Progenitor cell of endocrine pancreas (in vitro differentiated cells): ENCODE measurements at places on chromosomes 4 and X. TPM values are rescaled to one million over a fixed set of nuclear protein-coding genes. Genes with fewer than 3 reads are reported as not detected.

DNA sequence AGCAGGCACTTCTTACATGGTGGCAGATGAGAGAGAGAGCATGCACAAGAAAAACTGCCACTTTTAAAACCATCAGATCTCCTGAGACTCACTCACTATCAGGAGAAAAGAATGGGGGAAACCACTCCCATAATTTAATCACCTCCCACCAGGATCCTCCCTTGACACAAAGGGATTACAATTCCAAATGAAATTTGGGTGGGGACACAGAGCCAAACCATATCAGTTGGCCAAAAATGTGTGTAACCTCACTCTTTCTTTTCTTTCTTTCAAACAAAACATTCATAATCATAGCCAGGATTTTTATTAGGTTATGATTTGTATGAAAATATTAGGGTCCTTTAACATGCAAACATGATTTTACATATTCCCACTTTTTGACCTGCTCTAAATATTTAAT lies 222.1 kb downstream of the PCDH18 start:
- DNase-seq = no peak

DNA sequence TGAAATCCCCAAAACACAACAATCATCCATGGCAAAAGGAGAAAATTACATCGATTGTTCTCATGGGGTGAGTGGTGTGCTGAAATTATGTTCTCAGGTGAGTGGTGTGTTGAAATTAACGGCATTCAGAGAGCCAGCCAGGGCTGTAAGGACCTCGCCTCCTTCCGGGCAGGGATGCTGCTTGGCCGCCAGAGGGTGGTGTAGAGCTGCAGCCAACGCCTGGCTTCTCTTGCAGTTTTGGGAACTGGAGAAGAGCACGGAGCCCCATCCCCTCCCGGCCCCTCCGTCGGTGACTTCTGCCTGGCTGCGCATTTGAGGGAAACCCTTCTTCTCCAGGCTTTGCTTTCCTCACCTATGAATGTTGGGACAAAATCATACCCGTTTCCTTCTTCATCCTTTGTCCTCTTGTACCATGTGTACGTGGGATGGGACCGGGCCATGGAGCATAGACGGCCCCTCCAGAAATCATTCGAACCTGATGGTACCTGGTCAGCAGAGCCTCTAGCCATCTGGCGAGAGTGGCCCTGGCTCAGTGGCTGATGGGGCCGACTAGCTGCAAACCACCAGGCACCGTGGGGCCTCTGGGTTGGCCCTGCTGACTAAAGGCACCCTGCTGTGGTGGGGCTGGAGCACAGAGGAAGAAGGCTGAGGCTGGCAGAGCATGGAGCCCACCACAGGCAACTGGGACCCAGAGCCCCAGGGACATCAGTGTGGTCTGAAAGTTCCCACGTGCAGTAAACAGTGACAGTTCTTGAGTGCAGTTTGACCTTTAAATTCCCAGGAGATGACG lies 28.4 kb downstream of the TRMT44 start:
- H3K36me3 ChIP-seq = peaks cover 13% of the 10 kb centered on the region
- H3K27me3 ChIP-seq = no peaks in the 10 kb centered on the region
- H3K4me1 ChIP-seq = peaks cover 2% of the 10 kb centered on the region

DNA sequence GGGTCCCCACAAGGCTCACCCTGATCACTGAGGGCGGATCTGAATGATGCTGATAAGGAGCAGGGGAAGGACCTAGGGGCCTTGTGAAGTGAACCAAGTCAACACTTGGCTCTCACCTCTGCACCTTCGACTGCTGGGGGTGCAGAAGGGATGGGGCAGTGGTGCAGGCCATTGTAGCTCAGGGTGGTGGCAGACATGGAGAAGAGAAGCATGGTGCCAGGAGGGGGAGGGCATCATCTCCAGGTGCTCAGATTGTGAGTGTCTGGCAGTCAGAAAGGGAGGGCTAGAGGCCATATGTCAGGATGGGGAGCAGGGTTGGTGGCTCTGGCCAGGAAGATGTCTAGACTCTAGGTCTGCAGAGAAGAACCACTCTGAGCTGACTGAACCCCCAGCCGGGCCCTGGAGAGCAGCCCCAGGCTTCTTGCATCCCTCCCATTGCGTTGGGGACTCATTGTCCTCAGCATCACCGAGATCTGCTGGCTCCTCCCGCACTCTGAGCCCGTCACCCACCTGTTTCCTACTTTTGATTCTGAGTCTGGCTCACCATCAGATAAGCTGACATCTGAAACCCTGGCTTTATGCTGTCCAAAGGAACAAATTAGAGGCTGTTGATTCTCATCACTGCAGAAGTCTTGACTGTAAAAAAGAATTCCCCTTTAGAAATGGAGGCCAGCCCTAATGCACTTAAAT lies 3.8 kb downstream of the APLN start:
- no peak overlapping the region for H3K4me3 ChIP-seq
- no peaks in the 10 kb centered on the region for H3K36me3 ChIP-seq
- peaks cover 73% of the 10 kb centered on the region for H3K27me3 ChIP-seq

DNA sequence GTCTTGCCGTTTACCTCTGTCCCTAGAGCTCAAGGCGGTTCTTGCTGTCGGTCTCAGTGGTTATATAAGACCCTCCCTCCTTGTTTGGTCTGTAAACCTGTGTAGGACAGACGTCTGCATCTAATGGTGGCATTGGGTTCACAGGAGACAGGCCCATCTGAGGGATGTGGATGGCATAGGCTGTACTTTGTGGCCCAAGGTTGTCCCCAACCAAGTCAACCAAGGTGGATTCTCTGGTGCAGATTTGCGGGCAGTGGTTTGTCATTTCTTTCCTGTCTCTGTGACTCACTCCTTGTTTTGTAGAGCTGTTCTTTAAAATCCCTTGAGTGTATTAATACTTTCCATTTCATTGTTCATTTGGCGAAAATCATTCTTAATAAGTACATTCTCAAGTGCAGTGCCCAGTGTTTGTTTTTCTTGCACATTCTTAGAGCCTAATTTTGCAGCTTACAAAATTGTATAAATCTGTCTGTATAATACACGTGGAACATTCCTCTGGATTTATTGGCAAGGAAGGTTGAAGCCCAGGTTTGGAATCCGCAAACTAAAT lies 68.0 kb upstream of the TLR2 start:
- no peaks in the 10 kb centered on the region for H3K27me3 ChIP-seq
- H3K4me1 ChIP-seq = no peaks in the 10 kb centered on the region
- peaks cover 20% of the 10 kb centered on the region for H3K36me3 ChIP-seq
- H3K4me3 ChIP-seq = no peak overlapping the region
- DNase-seq = no peak
- H3K27ac ChIP-seq = no peak overlapping the region

DNA sequence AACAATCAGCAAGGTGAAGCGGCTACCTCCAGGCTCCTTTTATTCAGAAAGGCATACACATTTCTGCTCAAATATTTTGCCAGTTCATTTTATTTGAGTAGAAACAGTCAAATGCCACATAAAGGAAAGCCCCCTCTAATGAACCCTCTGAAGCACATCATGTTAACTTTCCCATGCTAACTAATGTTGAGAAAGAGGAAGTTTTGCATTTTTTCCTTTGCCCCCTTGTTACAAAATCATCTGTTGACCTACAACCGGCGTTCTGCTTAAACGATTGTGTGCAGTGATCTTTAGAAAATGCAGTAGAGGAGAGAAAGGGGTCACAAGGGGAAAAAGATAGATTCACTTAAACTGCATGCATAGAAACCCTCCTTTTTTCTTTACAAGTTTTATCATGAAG lies 25.2 kb upstream of the ATXN3L start:
- no peak overlapping the region for H3K4me3 ChIP-seq
- no peaks in the 10 kb centered on the region for H3K36me3 ChIP-seq
- DNase-seq = no peak
- no peak overlapping the region for H3K27ac ChIP-seq

KLB gene
- 0.36 and 0.43 TPM in 2 replicates for total RNA-seq

DNA sequence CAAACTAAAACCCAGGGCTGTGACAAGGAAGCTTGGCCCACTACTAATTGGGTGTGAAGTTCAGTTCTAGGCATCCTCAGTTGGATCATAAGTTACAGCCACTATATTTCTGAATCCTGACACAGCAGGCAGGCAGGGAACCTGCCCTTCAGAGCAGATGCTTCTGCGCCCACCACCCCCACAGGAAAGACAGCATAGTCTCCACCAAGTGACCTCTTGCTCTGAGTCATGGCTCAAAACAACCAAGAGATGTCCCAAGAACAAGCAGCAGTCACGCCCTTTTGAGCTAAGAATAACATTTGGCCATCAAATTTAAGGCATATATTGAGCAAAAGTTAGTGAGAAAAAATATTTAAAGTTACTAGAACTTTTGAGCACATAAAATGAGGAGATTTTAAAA lies 170.7 kb upstream of the SMARCAD1 start:
- no peak for DNase-seq
- no peaks in the 10 kb centered on the region for H3K27me3 ChIP-seq
- no peaks in the 10 kb centered on the region for H3K36me3 ChIP-seq
- H3K27ac ChIP-seq = no peak overlapping the region
